Right lobe of liver (tissue), 6 donors: ENCODE measurements at places on chromosomes 3 and 15. TPM values are rescaled to one million over a fixed set of nuclear protein-coding genes. Genes with fewer than 3 reads are reported as not detected.

GRCh38 chr3:188788621-188789081, 383.1 kb upstream of the TPRG1 start:
- no peak overlapping the region for H3K4me3 ChIP-seq
- no peak for DNase-seq
- H3K4me1 ChIP-seq, result no peaks in the 10 kb centered on the region

- H3K4me1 ChIP-seq, result no peaks in the 10 kb centered on the region
- no peaks in the 10 kb centered on the region for H3K27me3 ChIP-seq
- no peaks in the 10 kb centered on the region for H3K36me3 ChIP-seq
- H3K27ac ChIP-seq, result no peak overlapping the region
- no peak for DNase-seq
Measured at GRCh38 chr15:49645277-49645676, 24.4 kb downstream of the DTWD1 start.

GRCh38 chr3:158091531-158091930, 14.7 kb downstream of the SHOX2 start:
- no peak for DNase-seq
- no peak overlapping the region for H3K4me3 ChIP-seq
- H3K4me1 ChIP-seq, result no peaks in the 10 kb centered on the region
- no peak overlapping the region for H3K27ac ChIP-seq

DNA sequence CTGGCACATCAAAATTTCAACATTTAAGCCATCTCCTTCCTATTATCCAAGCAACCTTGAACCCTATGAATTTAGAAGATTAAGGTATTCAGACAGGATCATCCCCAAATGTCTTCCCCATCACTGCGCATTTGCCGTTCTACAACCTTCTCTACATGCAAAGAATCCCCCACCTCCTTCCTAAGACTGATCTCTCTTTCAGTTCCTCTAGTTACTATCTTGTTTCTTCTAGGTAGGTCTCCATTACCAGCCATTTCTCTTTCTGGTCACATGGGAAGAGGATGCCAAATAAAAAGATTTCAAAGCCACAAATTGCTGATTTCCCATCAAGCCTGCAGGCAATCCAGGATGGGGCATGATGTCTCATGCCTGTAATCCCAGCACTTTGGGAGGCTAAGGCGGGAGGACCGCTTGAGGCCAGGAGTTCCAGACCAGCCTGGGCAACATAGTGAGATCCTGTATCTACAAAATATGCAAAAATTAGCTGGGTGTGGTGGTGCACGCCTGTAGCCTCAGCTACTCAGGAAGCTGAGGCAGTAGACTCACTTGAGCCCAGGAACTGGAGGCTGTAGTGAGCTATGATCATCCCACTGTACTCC, 29.7 kb upstream of the MTMR10 start:
- DNase-seq, result no peak
- no peak overlapping the region for H3K27ac ChIP-seq

DNA sequence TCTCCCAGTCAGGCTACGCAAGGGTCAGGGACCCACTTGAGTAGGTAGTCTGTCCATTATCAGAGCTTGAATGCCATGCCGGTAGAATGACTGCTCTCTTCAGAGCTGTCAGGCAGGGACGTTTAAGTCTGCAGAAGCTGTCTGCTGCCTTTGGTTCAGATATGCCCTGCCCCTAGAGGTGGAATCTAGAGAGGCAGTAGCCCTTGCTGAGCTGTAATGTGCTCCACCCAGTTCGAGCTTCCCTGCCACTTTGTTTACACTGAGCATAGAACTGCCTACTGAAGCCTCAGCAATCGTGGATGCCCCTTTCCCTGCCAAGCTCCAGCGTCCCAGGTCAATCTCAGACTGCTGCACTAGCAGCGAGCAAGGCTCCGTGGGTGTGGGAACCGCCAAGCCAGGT, 57.5 kb upstream of the SETMAR start:
- no peaks in the 10 kb centered on the region for H3K36me3 ChIP-seq
- no peaks in the 10 kb centered on the region for H3K4me1 ChIP-seq
- no peak overlapping the region for H3K27ac ChIP-seq
- no peak for DNase-seq
- no peak overlapping the region for H3K4me3 ChIP-seq
- H3K27me3 ChIP-seq, result no peaks in the 10 kb centered on the region

- peak overlapping the region; percentile 54 for H3K27ac ChIP-seq
- H3K27me3 ChIP-seq, result no peaks in the 10 kb centered on the region
- H3K4me3 ChIP-seq, result no peak overlapping the region
Measured at GRCh38 chr3:7618606-7619005, 757.7 kb downstream of the GRM7 start.

GRCh38 chr15:101696829-101697228, 27.4 kb downstream of the TARS3 start:
- no peaks in the 10 kb centered on the region for H3K27me3 ChIP-seq
- DNase-seq, result no peak
- no peak overlapping the region for H3K4me3 ChIP-seq
- H3K4me1 ChIP-seq, result no peaks in the 10 kb centered on the region
- no peak overlapping the region for H3K27ac ChIP-seq
- peaks cover 51% of the 10 kb centered on the region for H3K36me3 ChIP-seq

- no peak overlapping the region for H3K27ac ChIP-seq
- no peak for DNase-seq
- H3K4me1 ChIP-seq, result no peaks in the 10 kb centered on the region
- no peaks in the 10 kb centered on the region for H3K27me3 ChIP-seq
- no peaks in the 10 kb centered on the region for H3K36me3 ChIP-seq
Measured at GRCh38 chr3:7209098-7209497, 348.2 kb downstream of the GRM7 start.

DNA sequence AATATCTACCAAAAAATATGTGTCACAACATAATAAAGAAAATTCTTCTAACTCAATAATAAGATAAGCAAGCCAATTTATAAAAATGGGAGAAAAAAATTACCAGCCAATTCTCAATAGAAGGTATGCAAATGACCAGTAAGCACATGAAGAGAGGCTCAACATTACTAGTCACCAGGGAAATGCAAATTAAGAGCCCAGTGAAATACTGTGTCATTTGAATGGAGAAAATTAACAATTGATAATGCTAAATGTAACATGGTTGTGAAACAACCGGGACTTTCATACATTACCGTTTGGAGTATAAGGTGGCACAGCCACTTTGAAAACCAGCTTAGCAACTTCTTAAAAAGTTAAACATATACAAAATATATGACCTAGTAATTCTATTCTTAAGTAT, 460.7 kb downstream of the IGSF11 start:
- H3K4me1 ChIP-seq, result no peaks in the 10 kb centered on the region
- no peak for DNase-seq
- no peaks in the 10 kb centered on the region for H3K36me3 ChIP-seq
- no peak overlapping the region for H3K4me3 ChIP-seq
- no peaks in the 10 kb centered on the region for H3K27me3 ChIP-seq

CMTM8 gene
- 13.3 TPM for total RNA-seq

GRCh38 chr15:42070976-42071350, 23.4 kb downstream of the PLA2G4D start:
- no peak overlapping the region for H3K27ac ChIP-seq
- no peak overlapping the region for H3K4me3 ChIP-seq
- no peaks in the 10 kb centered on the region for H3K4me1 ChIP-seq
- H3K27me3 ChIP-seq, result no peaks in the 10 kb centered on the region
- DNase-seq, result no peak
- H3K36me3 ChIP-seq, result no peaks in the 10 kb centered on the region

DNA sequence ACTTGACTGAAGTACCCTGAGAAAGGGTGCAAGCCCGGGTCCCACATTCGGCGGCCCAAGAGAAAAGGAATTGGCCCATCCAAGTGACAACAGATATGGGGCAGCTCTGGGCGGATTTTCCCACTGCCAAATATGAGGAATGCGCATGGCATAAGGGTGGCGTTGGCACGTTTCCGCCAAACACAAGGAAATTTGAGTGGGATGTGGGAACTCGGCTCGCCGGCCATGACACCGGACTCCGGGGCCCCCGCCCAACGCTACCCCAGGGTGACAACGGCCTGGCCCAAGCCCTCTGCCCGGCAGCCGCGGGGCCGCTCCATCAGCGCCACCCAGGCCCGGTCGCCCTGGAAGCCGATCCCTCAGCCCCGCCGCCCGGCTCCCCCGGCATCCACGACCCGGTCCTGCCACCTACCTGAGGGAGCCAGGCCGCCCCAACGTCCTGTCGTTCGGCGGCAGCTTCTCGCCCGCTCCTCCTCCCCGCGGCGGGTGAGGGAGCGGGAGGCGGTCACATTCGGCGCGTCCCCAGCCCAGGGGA, 449 bp downstream of the RAF1 start:
- no peaks in the 10 kb centered on the region for H3K36me3 ChIP-seq
- no peaks in the 10 kb centered on the region for H3K27me3 ChIP-seq
- H3K4me1 ChIP-seq, result peaks cover 33% of the 10 kb centered on the region
- DNase-seq, result peak; percentile 74
- H3K4me3 ChIP-seq, result peak overlapping the region; percentile 85
- peak overlapping the region; percentile 99 for H3K27ac ChIP-seq

- H3K27me3 ChIP-seq, result no peaks in the 10 kb centered on the region
- H3K27ac ChIP-seq, result no peak overlapping the region
- H3K4me3 ChIP-seq, result no peak overlapping the region
- DNase-seq, result no peak
- no peaks in the 10 kb centered on the region for H3K36me3 ChIP-seq
Measured at GRCh38 chr3:119652306-119653033, 7.9 kb downstream of the POPDC2 start.

DNA sequence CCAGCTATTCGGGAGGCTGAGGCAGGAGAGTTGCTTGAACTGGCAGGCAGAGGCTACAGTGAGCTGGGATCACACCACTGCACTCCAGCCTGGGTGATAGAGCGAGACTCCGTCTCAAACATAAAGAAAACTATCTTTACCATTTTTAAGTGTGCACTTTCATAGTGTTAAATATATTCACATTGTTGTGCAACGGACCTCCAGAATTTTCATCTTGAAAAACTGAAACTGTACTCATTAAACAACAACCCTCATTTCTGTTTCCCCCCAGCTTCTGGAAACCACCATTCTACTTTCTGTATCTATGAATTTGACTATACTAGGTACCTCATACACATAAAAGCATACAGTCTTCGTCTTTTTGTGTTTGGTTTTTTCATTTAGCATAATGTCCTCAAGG, 375.1 kb downstream of the SHQ1 start:
- H3K4me1 ChIP-seq, result no peaks in the 10 kb centered on the region
- H3K27ac ChIP-seq, result no peak overlapping the region
- H3K36me3 ChIP-seq, result no peaks in the 10 kb centered on the region
- no peaks in the 10 kb centered on the region for H3K27me3 ChIP-seq
- no peak overlapping the region for H3K4me3 ChIP-seq
- no peak for DNase-seq

- no peaks in the 10 kb centered on the region for H3K4me1 ChIP-seq
- peak overlapping the region; percentile 67 for H3K4me3 ChIP-seq
- no peaks in the 10 kb centered on the region for H3K27me3 ChIP-seq
- peak; percentile 68 for DNase-seq
Measured at GRCh38 chr3:37862219-37862902, 681 bp downstream of the CTDSPL start.

GRCh38 chr3:196619223-196619622, 20.3 kb upstream of the NRROS start:
- no peaks in the 10 kb centered on the region for H3K4me1 ChIP-seq
- no peak overlapping the region for H3K4me3 ChIP-seq
- H3K36me3 ChIP-seq, result no peaks in the 10 kb centered on the region
- H3K27ac ChIP-seq, result no peak overlapping the region

DNA sequence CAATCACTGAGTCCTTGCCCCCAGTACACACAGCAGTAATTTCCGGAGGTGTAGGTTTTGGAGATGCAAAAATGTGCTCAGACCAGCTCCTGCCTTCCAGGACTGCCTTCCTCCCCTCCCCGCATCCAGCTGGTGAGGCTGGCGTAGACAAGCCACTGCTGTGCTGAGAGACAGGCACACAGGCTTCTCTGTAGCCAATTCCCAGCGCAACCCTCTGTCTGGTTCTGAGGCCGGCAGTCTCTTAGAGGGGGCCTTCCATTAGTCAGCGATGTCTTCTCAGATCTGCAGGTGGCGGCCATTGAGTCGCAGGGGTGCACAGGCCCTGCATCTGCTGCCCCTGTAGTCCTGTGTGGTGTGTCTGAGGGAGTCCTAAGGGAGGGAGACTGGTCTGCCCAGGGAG, 114.4 kb downstream of the DNAJB8 start:
- H3K4me1 ChIP-seq, result peaks cover 18% of the 10 kb centered on the region
- H3K36me3 ChIP-seq, result no peaks in the 10 kb centered on the region
- H3K4me3 ChIP-seq, result no peak overlapping the region
- DNase-seq, result no peak
